ENCODE measurements at places on chromosomes 2 and 18.

- peak; percentile 23 for DNase-seq
Observed at GRCh38 chr2:228039752-228040534, 141.5 kb downstream of the SPHKAP start.

- DNase-seq: no peak
Observed at GRCh38 chr18:58032233-58032632, 11.8 kb upstream of the NEDD4L start.

DNA sequence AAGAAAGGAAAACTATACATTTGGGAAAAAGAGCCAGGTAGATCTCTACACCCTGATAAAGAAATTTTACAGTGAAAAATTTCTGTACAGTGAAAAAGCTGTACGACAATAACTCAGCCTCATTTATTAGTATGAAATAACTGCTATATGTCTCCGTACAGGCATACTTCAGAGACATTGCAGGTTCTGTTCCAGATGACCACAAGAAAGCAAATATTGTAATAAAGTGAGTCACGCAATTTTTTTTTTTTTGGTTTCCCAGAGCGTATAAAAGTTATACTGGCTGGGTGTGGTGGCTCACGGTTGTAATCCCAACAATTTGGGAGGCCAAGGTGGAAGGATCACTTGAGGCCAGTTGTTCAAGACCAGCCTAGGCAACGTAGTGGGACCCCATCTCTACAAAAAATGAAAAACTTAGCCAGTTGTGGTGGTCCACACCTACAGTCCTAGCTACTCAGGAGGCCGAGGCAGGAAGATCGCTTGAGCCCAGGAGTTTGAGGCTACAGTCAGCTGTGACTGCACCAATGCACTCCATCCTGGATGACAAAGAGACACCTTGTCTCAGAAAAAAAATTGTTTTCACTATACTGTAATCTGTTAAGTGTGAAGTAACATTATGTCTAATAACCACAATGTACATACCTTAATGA is 28.2 kb upstream of the AMMECR1L start:
- no peak for DNase-seq

DNA sequence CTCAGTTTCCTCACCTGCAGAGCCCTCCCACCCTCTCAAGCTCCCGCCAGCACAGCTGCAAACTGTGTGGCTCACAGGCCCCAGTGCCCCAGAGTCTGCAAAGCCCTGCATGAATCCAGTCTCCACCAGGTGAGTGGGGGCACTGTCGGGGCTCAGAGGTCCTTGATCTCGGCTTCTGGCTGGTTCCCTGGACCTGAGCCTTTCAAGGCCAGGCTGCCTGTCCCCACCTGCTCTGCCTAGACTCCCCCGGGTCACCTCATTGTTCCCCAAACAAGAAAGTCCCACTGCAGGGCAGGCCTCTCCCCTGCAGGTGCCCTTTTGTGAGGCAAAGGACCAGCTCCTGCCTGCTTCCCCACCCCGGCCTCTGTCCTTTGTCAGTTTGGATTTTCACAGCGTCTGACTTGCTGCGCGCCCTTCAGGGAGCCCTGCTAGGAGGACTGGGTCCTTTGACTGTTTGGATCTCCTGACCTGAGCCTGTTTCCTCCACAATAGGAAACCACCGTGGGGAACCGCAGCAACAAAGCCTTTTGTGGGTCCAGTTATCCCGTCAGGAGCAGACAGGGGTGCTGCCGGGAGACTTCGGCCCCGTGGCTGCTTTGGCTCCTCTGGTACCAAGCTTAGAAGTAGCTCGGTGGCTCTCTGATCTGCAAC is 200.5 kb upstream of the HDAC4 start:
- DNase-seq: no peak

- DNase-seq: no peak
Observed at GRCh38 chr2:164896634-164897355, 55.2 kb upstream of the COBLL1 start.

DNA sequence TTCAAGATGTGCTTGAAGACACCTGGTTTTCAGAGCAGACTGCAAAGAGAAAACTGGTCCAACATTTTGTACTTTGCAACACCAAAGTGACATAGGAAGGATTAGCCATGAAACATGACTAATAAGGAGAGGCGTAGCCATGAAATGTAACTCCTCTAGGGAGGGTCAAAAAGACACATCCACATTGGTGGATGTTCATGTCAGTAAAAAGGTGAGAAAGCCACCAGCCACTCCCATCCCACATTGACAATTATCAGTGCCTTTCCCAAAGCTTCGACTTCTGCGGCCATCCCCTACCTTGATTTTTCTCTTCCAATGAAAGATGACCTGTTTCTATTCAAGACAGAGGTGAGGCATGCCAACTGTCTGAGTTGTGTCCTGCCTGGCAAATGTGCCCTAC is 223.2 kb downstream of the ALK start:
- peak; percentile 13 for DNase-seq

DNA sequence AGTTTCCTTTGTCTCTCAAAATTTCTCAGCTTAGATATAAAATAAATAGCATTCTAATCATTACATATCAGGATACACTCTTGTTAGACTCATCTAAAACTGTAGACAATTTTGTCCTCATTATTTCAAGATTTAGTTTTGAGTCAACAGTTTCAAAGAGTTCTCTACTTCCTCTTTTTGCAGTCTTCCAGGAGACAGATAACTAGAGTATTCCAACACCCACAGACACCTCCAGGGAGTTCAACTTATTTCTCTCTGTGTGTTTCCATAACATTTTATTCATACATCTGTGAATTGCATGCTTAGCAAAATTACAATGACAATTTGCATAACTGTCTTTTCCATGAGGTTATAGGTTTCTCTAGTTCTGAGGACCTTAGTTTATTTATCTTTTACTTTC is 166.6 kb upstream of the HNMT start:
- no peak for DNase-seq

DNA sequence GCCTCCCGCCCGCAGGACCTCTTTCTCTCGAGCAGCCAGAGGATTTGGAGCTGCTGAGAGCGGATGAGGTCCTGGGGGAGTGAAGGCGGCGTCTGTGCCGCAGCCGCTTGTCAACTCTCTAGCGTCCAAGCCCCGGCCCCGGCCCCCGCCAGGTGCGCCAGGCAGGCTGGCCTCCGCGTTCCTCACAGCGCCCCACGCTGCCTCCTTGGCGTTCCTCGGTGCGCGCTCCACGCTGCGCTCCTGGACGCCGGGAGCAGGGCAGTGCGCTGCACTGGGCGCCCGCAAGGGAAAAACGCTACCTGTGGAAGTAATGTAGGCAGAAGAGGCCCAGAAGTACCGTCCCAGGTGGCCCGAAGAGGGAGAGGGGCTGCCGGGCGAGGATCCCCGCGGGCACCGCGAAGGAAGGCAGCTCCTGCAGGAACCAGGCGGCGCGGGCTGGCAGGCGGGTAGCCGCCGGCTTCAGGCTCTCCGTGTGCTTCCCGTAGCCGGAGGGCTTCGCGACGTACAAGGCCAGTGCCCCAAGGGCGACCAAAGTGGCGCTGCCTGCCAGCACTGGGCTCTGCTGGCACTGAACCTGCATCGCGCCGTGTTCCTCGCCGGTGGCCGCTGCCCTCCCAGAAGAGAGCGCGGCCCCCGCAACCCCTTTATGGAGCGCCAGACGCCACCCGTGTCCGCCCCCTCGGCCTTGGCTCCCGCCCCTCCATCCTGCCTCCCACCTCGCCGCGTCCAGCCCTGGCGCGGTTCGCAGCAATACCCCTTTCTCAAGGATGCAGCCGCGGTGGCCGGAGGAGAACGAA is at the start of gene SRD5A2:
Gene SRD5A2, minus strand, starts transcription at position 618 of the 797 bp plus-strand sequence. Its CDS starts 38 bp downstream, at position 580.
- DNase-seq: no peak

DNA sequence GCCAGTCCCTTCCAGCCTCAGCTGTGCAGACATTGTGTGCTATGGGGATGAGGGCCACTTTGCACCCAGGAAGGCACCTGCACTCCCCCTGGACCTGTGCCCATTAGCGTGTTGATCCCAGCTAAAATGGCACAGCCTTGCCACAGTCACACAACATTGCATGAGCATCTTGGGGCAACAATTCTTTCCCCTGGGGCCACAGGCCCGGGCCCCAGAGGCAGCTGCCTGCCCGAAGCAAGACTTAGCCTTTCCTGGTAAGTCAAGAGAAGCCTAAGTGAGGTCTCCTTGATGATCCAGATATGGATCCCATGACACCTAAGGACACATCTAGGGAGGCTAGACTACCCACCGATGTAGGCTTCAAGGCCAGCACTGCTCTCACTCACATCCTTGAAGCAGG is 202.1 kb downstream of the BCL11A start:
- no peak for DNase-seq

All from tongue (tissue), 3 donors.